Stimulated activated CD8-positive, alpha-beta memory T cell treated with anti-CD3 and anti-CD28 coated beads, Interleukin-15, amount 100 ng/mL, for 1 hour (primary cell): ENCODE measurements at places on chromosomes 6 and 20.

GRCh38 chr20:3560578-3560977, 89.8 kb downstream of the ATRN start:
- DNase-seq = no peak

GRCh38 chr6:149211046-149211571, 106.4 kb upstream of the TAB2 start:
- DNase-seq = no peak

DNA sequence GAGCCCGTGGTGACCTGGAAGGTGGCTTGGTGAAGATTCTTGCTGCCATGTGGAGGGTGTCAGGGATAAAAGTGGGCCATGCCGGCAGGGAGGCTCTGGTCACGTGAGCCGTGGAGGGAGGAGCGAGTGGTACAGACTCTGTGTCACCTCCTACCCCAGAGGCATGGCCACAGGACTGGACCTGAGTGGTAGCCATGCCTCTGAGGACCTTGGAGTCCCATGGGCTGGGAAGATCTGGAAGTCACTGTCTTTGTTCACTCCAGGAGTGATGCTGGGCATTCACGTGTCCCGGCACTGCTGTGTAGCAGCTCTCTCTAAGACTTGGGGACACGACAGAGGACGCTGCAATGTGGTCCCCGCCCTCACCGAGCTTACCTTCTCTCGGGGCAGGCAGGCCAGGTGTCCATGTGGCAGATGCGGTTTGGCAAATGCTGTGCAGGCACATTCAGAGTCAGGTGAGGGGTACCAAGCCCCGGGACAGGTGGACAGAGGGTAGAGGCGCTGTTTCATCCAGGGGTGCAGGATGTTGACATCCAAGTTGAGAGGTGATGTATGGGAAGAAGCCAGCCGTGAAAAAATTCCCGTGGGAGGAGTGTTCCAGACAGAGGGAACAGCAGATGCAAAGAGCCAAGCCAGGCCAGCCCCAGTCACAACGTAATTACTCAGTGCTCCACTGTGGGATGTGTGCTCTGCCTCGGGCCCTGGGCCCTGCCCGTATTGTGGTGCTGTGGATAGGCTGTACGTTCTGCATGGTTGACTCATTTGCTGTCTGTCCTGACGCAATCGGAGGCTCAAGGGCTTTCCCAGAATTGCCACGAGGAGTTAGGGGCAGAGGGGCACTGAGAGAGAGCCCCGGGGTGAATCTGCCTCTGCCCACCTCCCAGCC, 307.8 kb downstream of the TAF4 start:
- no peak for DNase-seq

DNA sequence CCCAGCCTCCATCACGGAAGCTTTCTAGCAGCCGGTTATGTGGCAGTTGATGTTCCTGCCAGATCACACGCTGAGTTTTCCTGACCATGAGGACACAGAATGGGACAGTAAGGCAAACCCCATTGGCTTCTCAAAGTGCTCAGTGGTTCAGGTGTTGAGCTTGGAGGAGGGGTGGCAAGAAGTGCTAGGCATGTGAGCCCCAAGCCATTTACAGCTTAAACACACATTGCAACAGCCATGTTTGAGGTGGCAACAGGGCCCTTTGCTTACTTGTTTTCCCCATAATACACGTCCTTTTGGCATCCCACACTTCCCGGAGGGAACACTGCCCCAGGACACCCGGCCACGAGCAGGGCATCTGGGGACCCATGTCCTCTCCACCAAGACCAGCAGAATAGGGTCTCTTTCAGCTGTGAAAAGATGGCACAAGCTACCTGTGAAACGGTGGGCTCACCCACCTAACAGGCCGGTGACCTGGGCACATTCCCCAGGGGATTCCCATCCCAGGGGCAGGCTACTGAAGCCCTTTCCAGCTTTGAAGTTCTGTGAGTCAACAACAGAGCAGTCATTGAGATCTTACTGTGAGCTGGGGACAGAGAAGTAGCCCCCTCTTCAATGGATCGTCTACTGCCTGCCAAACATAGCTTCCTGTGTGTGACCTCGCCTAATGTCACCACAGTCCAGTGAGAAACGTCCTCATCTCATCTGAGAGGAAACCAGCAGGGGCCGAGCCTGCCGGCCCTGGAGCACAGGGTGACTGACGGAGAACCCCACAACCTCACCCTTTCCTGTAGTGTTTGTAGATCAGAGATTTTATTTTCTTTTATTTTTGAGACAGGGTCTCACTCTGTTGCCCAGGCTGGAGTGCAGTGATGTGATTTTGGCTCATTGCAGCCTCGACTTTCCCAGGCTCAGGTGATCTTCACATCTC, 4.0 kb upstream of the TLDC2 start:
- DNase-seq = no peak

DNA sequence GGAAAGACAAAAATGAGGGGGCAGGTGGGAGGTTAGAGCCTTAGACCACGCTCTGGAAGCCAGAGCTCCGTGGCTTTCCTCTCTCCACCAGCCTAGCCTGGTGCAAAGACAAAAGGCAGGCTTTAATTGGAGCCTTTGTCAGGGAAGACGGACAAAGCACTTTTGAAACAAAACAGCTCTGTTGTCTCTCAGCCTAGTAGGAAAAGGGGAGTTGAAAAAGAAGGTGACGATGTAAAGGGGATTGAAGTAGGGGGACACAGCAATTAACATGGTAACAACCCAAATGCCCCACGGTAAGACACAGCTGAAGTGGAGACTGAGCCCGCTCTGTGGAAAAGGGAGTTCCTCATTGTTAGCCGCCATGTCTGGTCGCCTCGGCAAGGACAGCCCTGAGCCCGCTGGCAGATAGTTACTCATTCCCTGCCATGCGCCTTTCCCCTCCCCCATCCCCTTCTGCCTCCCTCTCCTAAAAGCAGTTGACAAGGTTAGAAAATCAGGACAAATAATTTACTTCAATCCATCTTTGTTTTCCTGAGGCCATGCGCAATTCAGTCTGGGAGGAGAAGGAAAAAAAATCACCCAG, 93.0 kb downstream of the TCP11 start:
- no peak for DNase-seq

GRCh38 chr6:134714679-134715078, 235.2 kb downstream of the ALDH8A1 start:
- no peak for DNase-seq

DNA sequence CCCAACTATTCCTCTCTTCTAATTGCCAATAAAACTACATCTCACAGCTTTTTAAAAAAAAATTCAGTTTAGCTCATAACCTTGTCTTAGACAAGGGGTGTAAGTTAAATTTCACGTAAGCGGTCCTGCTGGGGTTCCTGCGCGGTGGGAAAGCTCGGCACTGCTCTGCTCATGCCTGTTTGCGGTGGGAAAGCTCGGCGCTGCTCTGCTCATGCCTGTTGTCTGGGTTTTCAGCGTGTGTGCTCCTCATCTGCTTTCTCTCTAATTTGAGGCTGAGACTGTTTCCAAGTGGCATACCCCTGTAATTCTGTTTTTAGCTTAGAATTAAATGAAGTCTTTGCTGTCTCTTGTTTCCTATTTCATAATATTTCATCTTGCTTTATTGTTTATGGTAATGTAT, 18.6 kb downstream of the ARID1B start:
- no peak for DNase-seq

DNA sequence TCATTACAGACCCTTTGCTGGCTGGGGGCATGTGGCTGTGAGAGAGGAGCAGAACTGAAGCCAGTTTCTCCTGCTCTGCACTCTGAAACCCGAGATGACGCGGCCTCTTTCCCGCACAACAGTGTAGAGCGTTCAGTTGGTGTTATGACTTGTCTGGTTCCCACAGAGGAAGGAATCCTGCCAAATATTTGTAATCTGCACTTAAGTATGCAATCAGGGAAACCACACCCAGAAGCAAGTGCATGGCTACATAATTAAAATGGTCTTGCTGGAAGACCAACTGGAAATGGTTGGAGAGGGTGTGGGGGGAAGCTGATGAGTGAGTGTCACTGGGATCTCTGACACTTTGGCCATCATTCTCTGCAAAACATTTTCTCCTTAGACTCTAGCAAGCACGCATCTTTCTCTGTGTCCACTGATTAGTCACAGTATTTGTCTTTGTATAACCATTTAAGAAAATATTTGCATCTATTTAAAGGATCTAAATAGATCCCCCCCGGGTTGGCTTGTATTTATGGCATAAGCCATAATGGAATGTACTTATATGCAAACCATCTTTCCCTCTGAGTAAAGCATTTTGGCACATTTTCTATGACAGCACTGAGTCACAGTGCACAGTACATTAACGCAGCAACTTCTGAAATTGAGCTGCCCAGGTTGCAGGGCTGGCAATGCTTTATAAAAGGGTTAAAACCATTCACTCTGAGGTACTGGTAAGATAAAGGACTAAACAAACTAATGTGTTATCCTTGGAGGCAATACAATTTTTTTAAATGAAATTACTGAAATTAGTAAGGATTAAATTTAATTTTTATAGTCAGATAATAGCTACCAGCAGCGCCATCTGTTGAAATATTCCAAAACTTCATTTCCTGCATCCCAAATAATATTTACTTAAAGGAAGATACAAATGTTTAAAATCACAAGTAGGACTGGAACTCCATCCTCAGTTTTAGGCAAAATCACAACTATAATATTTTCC, 76.7 kb downstream of the FOXC1 start:
- no peak for DNase-seq

DNA sequence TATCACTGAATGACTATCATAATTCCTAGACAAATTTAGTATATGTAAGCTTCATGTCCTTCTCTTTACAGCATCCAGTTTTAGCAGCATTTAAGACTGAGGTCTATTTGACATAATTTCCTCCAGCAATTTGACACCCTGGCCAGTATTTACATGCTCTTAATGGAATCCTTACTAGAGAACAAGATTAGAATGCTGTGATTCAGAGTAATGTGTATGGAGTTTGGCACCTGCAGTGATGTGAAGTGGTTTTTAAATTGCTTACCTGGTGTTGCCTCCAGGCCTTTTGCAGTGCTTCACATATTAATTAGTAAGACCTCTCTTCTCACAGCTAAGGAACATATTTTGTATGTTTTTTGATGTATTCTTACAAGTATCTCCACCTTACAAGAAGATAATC, 9.8 kb downstream of the NKX2-4 start:
- no peak for DNase-seq

GRCh38 chr6:21061892-21062291, 527.6 kb downstream of the CDKAL1 start:
- DNase-seq = no peak

DNA sequence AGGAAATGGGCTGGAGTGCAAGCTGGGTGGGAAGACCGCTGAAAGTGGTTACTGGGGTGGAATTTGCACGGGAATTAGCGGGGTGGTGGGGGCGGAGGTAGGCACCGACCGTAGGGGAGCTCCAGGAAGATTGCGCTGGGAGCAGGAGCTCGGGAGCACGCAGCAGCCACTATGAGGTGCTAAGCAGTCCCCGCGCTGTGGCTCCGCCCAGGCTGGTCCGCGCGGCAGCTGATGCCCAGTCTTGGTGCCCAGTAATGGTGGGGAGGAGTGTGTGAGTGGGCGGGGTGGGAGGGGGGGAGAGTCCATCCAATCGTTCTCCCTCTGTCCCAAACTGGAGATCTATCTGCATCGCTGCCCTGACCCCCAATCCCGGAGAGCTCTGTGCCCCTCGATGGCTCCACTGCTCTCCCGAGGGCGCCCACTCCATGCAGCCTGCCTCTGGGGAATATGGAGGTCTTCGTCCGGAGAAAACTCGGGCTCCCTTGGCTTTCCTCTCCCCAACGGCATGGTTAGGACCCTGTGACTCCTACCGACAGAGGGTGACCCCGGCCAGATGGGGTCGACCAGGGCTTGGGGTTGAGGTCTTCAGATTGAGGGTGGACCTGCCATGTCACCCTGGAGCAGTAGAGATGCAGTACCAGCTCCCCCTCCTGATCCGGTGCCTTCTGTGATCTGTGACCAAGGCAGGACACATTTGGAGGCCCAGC, 5.3 kb downstream of the TP53TG5 start:
- DNase-seq = no peak

- no peak for DNase-seq
Observed at GRCh38 chr20:60000271-60001042, 42.2 kb downstream of the CDH26 start.

GRCh38 chr20:5511930-5512329, 195.2 kb upstream of the PROKR2 start:
- no peak for DNase-seq

DNA sequence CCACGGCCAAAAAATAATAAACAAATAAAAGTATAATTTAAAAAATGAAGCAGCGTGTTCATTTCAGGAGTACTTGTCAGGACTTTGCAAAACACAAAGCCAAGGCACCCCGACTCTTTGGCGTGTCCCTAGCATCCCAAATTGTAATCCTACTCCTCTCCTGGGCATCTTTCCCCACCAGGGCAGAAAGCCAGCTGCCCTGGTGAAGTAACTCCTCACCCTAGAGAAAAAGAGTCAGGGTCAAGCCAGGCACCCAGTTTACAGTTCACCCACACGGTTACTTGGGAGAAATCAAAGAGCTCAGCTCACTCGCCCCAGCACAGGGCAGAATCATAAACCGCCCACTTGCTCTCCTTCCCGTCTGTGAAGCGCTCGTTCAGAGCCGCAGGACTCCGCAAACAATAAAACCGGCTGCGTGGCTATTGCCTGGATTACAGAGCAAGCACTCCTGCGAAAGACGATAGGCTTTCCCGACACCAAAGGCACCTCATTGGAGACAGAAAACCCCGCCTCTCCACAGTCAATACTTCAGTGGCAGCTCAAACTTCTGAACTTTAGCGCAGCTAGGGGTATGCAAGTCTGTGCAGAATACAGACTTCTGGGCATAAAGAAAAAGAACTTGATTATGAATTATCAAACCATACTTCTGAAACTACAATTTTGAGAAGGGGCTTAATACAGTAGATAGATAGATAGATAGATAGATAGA, 73.0 kb upstream of the NHSL1 start:
- DNase-seq = no peak

- no peak for DNase-seq
Observed at GRCh38 chr6:99495466-99495865, 19.8 kb downstream of the USP45 start.

DNA sequence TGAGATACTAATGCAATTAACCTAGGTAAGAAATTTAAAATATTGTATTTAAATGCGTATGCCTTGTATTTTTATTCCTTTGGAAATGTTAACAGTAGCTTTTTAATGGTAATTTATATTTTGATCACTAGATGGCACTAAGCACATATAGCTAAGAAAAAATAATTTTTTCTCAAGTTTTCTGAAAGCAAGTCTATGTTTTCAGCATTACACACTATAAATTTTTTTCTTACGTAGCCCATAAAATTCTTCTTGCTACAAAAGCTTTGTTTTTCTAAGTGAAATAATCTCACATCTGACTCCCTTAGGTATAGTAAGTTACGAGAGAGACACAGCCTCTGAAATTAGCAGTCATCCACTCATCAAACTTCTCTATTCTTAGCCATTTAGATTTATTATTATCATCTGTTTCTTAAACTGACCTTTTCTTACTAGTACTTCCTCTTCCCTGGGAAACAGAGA, 35.7 kb downstream of the TSPYL4 start:
- no peak for DNase-seq

GRCh38 chr6:108117427-108118358, 43.2 kb upstream of the OSTM1 start:
- no peak for DNase-seq

DNA sequence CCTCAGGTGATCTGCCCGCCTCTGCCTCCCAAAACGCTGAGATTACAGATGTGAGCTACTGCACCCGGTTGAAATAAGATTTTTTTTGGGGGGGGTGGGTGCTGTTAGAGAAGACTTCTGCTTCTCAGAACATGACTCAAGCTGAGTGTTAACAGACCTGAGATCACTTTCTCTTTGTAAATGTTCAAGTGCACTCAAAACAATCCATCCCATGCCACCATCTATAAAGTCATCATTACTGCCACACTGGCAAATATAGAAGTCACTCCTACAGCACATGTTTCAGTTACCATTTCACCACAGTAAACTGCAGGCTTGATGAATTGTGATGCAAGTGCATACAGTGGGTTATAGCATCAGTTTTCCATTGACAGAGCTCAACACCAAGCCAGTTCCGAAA, 9.0 kb downstream of the VPS16 start:
- no peak for DNase-seq
